ENCODE measurements at places on chromosomes 2 and 18.

GRCh38 chr2:220159738-220160137 lies 532.3 kb downstream of the SLC4A3 start:
- no peak for DNase-seq

DNA sequence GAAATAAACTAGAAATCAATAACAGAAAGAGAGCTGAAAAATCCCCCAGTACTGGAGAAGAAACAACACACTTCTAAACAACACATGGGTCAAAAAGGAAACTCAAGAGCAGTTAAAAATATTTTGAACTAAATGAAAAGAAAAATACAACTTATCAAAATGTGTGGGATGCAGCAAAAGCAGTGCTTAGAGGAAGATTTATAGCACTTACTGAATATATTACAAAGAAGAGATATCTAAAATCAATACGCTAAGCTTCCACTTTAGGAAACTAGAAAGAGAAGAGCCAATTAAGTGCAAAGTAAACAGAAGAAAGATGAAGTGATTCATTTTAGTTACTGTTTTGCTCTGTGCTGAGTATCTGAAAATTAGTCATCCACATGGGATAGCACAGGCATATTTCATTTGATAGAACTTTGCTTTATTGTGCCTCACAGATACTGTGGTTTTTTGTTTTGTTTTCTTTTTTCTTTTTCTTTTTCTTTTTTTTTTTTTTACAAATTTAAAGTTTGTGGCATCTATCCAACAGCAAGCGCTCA lies 17.0 kb downstream of the TGFA start:
- DNase-seq = no peak

DNA sequence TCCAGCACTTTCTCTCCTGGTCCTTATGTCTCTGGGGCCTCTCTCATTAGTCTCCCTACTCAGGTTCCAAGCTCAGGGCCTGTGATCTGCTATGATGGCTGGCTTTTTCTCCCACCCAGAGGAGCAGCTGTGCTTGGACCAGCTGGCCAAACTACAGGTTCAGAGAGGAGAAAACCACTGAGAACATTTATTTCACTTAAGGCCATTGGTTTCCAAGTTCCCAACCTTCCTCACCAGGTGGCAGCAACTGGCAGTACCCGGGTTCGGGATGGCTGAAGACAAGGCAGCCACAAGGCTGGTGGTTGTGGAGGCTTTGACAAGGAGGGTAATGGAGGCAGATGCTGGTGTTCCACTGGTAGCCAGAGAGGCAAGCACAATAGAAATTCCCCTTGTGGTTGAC lies 29.9 kb upstream of the SELENOI start:
- DNase-seq = no peak

- no peak for DNase-seq
These were observed 888.8 kb downstream of the CNTNAP5 start for GRCh38 chr2:124913868-124914267.

DNA sequence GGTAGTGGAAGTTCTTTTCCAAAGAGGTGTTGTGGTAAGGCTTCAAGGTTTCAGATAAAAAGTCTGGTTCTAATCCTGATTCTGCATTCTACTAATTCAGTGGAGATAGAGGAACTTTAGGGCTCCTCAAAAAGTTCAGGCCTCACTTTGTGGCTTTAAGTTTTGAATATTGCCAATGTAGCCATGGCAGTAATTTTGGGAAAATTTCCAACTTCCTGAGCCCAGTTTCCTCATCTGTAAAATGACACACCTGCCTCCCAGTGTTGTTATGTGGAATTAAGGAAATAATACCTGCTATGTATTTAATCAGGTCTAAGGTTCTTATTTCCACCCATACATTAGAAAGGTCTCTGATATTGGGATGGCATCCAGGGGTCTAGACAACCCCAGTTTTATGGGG lies 147.6 kb upstream of the ITGA6 start:
- DNase-seq = no peak

DNA sequence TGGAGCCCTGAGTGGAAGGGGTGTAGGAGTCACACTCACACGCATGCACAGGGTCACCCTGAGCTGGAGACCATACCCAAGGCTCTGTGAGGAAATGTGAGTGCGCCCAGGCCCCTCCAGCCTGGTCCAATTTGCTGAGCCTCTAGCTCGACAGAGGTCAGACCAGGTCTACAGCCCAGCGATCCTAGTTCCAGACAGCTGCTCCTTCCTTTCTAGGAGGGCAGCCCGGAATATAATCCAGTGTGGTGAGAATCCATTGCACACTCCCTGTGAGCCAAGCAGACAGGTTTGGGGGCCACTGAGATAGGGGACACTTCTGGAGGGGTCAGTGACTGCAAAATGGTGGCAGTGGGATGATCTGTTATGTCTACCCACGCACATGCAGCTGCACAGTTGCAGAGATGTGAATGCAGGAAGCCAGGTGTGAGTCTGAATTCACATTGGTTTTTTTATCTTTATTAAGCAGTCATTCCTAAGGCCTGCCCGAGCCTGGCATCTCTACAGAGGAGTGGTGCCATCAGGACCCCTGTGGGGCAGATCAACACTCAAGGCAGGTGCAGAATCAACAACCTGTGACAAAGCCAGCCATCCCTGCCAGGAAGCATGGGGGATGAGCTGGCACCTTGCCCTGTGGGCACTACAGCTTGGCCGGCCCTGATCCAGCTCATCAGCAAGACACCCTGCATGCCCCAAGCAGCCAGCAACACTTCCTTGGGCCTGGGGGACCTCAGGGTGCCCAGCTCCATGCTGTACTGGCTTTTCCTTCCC lies at the start of gene GPR148:
Gene GPR148, plus strand, starts transcription at position 522 of the 768 bp plus-strand sequence. Its CDS starts 82 bp downstream, at position 604.
- peak; percentile 90 for DNase-seq

- no peak for DNase-seq
These were observed 122.9 kb upstream of the ACVR1C start for GRCh38 chr2:157751462-157752058.

DNA sequence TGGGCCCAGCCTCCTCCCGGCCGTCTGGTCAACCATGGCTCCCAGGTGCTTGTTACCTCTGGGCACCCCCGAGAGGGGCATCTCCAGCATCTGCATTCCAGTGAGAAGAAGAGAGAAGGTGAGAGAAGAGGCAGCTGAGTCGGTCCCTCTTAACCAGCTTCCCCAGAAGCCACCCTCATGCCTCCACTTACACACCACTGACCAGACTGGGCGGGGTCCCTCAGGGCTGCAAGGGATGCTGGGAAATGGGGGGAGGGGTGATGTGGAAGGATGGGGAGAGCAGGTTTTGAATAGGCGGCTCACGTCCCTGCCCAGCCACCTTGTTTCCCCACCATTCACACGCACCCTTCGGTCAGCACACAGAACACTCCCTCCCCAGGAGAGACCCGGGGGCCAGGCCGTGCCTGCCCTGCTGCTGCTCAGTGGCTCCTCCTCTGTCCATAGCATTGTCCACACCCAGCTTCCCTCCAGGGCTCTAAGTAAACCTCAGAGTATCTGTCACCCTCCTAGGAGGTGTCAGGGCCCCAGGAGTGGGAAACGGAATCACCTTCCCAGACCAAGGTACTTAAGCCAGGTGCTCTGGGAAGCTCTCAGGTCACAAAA lies 34.7 kb downstream of the GBX2 start:
- no peak for DNase-seq

DNA sequence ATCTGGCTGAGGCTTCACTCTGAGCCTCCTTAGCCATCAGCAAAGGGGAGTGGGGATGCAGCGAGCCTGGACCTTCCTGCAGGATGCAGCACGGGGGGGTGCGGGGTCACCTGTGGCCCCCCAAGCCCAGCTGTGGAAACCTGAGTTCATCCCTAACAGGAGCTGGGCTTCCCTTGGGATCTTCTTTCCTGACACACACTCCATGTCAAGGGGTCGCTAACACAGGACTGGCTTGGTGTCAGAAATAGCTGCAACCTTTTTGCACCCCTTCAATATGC lies 174.7 kb downstream of the RTP5 start:
- DNase-seq = no peak
